NCI-H748 treated with DMSO at 0.1 percent for 48 hours (cell line): ENCODE measurements at places on chromosomes 7 and 10.

DNA sequence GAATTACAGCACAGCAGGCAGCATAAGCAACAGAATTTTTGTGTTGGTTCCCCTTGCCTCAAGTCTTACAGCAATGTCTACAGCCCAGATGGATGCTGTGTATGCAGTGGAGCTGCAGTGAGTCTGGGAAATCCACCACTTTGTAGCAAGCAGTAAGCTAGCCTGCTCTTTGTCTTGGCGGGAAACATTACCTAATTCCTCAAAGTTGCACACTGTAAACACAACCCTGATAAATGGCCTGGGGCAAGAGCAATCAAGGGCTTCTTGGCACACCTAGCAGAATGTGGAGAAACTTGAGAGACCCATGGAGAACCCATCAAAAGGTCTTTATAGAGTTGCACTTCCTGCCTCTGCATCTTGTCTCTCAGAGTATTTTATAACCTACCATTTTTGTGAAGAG is 102.0 kb upstream of the FOXP2 start:
- no peak for DNase-seq

DNA sequence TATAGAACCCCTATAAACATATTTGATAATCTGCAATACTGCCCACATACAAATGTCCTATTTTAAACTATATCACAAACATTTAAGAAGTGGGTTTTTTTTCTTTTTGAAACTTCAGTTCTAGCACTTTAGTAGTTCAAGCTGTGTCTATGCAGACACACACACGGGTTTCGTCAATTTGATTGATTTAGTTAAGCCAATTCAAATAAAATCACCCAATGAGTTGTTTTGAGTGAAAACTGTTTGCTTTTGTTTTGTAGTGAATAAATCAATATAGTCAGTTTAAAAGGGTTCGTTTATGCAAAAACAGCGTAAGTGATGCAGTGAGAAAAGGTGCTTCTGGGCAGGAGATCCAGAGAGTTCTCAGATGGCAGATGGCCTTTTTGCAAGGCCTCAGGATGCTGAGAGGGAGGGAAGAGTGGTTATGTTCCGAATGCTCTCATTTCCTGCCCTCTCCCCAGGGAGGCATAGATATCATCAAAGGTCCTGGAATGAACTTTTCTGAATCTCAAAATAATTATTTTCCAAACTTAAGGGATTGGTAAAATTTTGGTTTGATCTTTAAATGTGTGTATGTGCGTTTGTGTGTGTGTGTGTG is 102.7 kb downstream of the AGMO start:
- DNase-seq: no peak

DNA sequence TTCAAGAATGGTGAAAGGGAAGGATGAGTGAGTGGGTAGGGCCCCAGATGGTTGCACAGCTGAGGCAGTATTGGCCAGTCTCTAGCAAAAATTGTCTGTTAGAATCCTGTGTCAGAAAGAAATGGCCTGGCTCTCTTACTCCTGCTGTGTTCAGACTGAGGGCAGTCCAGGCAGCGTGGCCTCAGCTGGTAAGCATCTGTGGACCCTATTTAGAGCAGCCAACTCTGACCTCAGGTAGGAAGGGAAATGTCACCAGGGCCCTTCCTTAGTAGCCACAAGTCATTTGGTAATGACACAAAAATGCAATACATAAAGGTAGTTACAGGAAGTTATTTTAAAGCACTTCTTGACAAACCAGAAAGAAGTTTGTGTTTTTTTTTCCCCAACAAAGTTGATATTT is 1194.7 kb downstream of the CNTNAP2 start:
- no peak for DNase-seq

- no peak for DNase-seq
These were observed 35.6 kb downstream of the PRKAR2B start for GRCh38 chr7:107080099-107080505.

DNA sequence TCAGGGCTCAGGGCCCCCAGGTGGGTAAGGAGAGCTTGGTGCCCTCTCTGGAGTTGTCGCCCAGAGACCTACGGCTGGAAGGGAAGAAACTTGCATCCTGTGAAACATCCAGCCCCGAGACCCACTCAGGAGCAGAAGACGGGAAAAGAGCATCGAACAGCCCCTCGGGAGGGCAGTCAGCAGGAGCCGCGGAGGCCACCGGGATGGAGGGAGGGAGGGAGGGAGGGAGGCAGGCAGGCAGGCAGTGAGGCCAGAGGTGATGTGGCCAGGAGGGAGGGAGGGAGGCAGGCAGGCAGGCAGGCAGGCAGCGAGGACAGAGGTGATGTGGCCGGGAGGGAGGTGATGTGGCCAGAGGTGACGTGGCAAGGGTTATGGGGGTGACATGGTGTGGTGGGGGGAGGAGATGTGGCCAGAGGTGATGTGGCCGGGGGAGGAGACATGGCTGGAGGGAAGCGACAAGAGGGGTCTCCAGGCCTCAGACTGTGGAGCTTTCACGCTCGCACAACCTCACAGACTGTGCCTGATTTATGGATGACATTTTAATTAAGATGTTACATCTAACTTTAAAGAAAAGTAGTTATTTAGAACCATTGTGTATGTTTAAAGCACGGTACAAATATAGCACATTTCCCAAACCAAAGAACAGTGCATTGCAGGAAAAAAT is 141.1 kb downstream of the DIP2C start:
- DNase-seq: no peak

GRCh38 chr7:122618585-122619189 is 80.2 kb downstream of the RNF133 start:
- no peak for DNase-seq

GRCh38 chr10:77555591-77556212 is 81.9 kb downstream of the KCNMA1 start:
- no peak for DNase-seq

DNA sequence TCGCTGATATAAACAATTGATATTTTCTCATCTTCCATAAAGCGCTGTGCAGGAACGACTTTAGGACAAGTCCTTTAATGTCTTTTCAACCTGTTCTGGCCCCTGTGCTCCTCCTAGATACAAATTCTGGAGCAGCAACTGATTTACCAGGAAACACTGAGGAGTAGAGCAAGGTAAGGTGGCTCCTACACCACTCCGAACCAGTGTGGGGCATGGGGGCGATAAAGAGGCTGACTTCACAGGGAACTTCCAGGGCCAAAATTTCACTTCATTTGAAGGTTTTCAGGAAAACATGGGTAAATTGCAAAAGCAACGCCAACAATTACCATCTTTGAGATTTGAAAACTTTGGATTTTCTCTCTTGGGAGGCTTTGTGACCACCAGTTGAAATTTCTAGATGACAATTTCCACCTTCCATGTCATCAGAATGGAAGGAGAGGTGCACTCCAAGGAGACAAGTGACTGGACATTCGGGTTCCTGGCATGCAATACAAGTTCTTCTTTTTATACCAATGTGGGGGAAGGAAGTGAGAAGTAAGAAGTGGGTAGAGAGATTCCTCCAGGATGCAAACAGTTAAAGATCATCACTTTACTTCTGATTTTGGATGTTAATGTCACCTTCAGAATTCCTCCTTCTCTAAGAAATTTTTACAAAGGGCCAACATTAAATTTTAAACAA is 118.5 kb downstream of the FAM107B start:
- DNase-seq: no peak

DNA sequence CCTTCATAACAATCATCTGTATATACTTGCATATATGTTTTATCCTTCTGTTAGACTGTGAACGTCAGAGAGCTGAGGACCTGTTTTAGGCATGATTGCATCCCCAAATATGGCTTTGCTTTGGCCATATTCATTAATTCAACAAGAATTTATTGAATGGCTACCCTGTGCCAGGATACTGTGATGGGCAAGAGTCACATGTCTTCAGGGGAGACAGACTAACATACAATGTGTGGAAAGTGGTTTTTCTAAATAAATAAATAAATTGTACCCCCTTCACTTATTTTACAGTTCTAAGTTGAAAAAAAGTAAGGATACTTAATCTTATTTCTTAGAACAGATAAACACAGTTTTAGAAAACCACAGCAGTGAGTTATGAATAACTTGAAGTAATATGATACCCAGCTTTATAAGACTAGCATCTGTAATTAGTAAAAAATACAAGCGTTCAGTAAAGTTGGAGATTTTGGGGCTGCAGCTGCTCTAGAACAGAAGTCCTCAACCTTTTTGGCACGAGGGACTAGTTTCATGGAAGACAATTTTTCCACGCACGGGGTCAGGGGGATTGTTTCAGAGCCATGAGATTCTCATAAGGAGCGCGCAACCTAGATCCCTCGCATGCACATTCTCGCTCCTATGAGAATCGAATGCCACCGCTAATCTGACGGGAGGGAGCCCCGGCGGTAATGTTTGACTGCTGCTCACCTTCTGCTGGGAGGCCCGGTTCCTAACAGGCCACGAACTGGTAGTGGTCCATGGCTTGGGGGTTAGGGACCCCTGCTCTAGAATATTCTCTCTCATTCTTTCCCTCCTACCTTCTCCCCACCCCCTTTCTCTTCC is 89.4 kb upstream of the MTPN start:
- no peak for DNase-seq

DNA sequence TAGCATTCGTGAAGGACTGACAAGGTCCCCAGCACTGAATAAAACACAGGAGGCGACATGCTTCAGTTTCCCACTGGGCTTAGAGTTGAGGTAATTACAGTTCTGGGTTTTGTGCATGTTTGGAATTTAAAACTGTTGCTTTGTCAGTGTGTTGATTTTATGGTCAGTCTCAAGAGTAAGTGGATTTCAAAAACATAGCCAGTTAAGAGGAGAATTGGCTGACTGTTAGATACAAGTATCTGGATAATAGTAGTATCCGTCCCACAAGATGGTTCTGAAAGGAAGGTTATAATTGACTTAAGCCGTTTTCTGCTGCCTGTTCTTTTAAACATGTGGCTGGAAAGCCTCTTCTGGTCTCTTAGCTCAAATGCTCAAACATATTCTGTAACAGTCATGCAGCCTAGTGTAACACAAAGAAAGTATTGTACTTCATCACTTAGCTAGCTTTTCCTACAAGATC is 170.9 kb downstream of the POLR1F start:
- DNase-seq: no peak

- DNase-seq: no peak
These were observed at the start of gene JAKMIP3 for GRCh38 chr10:132065491-132066105. Gene JAKMIP3 (plus strand): TSS chr10:132065946. CDS start chr10:132104809, 38,863 bp downstream.

- DNase-seq: no peak
These were observed 2.4 kb downstream of the FEZF1 start for GRCh38 chr7:122301858-122302760.

DNA sequence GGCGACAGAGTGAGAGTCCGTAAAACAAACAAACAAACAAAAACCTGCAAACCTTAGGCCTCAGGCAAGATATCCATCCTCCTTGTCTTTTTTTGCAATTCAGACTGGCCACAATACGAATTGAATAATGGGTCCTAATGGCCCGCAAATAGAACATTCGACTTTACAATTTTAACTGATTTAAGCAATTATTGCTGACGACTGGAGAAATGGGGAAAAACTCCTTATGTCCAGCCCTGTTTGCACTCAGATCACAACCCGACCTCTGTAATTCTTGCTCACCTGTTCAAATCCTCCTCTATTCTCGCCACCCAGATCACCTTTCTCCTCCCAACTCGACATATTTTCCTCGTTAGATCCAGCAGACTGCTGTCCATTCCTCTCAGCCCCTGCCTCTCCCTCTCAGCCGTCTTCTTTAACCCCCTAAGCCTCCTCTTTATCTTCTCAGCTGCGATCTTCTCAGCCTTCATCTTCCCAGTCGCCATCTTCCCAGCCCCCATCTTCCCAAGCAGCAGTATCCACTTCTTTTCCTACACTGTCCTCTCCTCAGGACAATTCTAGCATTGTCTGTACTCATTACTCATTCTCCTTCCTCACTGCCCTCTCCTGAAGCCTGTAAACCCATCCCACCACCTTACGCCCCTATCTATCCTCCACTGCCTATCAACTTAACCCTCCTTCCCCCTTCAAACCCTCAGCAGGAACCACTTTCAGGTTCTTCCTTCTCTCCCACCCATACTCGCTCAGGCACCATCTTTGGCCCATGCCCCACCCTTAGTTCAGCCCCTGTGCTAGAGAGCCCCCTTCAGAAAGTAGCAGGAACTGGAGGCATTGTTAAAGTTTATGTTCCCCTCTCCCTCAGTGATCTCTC is 61.8 kb downstream of the LRRC17 start:
- no peak for DNase-seq

DNA sequence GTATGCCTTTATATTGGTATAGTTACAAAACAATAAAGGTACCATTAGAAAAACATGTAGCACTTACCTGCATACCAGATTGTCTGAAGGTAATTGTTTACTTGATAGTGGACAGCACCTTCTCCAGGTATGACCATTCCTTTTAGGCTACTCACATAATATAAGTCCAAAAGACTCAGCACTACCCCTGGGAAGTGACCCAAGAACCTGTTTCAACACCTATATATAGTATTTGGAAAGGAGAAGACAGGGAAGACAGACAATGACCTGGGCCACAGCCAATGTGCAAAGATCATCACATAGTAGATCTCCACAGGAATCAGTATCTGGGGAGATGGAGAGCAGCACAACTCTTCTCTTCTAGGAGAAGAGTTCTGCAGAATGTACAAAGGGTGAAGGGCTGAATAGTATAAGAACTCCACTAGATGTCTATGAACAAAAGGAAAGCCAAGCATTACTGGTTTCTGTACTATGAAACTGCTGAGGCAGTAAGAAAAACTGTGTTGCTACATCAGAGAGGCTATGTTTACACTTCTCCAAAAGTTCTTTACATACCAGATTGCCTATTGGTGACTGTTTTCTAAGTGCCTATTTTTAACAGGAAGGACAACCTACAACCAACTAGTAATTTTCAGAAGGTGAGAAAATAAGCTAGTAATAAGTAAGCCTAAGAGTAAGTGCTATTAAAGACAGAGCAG is 159.2 kb downstream of the BTAF1 start:
- no peak for DNase-seq

- DNase-seq: no peak
These were observed 21.3 kb upstream of the AGR2 start for GRCh38 chr7:16826060-16826459.

GRCh38 chr10:103756277-103756869 is 99.0 kb downstream of the SH3PXD2A start:
- DNase-seq: no peak

- no peak for DNase-seq
These were observed 203.2 kb upstream of the SEMA3E start for GRCh38 chr7:83852136-83852535.

DNA sequence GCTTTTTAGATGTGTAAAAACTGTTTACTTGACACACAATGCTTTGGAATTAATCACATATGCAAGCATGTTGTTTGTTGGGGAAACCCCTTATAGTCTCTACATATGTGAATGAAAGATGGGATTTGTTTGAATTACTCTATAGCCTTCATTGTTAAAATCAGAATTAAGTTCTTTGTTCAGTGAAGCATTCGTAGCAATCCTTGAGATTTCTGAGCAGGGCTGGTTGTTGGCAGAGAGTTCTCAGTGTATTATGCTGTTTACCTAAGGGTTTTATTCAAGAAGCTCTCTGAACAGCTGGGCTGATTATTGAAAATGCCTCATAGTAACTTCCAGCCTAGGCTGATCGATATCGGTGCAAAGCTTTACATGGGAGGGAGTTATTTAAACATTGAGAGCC is 190.9 kb downstream of the VTI1A start:
- DNase-seq: no peak

- DNase-seq: no peak
These were observed 123.3 kb downstream of the AOAH start for GRCh38 chr7:36600869-36601530.
